ENCODE measurements at places on chromosomes 16 and 17.

DNA sequence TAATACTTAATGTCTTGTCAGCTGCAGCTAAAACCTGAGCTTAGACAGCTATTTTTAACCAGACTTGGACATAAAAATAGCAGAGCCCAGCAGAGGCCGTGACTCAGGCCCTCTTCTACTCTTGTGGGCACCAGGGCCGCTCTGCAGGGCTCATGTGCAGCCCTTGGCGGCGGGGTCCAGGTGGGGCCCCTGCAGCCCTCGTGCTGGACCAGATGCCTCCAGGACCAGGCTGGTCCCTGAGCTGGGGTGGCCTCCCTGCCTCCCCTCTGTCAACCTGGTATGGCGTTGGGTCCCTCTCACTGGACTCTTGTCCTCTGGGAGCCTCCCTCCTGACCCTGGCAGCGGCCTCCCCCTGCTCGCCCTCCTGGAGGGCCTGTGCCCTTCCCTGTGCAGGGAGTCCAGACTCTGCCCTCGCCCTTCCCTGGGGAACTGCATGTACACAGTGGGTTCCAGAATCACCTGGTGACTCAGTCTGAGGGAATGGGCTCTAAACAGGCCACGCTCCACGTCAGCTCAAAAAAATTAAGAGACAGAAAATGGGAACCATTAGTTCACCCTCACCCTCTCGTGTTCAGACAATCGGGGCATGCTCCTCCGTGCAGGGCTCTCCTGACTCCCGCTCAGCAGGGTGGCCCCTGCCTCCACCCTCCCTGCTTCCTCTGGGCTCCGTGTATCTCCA, 9.7 kb downstream of the CDK5R1 start:
- DNase-seq, result no peak

- DNase-seq, result no peak
Observed at GRCh38 chr16:53912155-53912554, 208.2 kb downstream of the FTO start.

- no peak for DNase-seq
Observed at GRCh38 chr17:35359398-35359797, 14.0 kb downstream of the SLFN11 start.

DNA sequence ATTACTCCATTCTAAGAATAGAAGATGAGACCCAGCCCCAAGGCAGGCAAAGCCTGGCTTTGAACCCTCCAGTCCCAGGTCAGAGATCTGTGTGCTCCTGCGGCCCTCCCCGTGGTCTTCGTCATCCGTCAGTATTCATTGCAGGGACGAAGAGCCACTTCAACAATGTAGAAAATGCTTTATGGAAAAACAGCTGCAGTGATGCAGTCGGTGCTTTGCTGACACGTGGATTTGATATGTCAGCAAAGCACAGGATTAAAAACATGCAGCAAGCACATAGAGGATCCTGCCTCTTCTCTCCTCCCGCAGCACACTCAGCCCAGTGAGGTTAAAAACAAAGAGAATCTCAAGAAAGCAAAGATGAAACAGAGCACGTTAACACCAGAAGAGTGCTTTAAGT, 117.1 kb upstream of the AXIN2 start:
- DNase-seq, result no peak

- no peak for DNase-seq
Observed at GRCh38 chr17:79944821-79945391, 90.8 kb downstream of the TBC1D16 start.

DNA sequence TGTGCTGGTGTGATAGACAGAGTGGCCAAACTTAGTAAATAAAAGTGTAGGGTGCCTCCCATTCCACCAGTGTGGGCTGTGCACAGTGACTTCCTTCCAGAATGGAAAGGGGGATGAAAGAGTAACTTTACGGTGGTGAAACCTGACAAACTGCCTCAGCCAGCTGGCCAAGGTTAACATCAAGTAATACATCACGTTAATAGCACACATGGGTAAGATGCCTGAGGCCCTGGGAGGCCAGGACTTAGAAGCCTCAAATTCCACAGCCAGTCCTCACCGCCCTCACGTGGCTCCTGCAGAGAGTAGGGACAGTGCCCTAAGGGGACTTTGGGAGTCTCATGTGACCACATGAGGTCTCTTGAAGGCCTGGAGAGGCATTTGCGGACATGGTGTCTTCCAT, 14.1 kb downstream of the RMI2 start:
- DNase-seq, result no peak

DNA sequence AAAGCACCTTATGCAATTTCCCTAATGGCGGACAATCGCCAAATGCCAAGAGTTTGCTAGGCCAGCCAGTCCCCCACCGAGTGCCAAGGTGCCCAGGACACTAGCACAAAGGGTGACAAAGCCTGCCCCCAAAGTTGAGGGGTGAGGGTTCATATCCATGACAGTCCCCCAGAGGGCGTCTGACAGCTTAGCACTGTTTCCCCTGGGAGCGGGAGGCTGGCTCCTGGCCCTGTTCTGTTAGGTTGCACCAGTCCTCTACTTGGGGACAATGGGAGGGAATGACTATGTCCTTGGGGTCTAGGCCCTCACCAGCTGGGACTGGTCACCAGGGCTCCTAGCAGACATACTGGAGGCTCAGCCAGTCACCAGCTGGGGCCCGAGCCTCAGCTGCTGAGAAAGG, 66.9 kb downstream of the MYO18A start:
- no peak for DNase-seq

GRCh38 chr17:77774182-77774581, 184.3 kb upstream of the TNRC6C start:
- DNase-seq, result no peak

- peak; percentile 70 for DNase-seq
Observed at GRCh38 chr16:62225675-62226074, 189.4 kb upstream of the CDH8 start.

DNA sequence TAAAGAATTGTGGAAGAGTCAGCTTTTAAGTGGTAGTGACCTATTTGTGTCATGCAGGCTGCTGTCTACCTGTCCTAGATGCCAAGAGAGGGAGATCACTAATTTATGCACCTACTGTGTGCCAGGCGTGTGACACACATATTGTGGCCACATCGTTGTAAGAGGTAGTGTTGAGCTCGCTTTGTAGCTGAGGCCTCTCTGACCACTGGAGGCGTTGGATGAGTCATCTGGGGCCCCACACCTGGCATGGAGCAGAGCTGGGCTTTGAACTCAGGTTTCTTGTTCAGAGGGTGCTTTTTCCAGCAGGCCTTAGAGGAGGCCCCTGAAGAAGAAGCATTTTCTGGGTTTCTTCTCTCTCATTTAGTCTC, 52.3 kb upstream of the LGALS9 start:
- no peak for DNase-seq

DNA sequence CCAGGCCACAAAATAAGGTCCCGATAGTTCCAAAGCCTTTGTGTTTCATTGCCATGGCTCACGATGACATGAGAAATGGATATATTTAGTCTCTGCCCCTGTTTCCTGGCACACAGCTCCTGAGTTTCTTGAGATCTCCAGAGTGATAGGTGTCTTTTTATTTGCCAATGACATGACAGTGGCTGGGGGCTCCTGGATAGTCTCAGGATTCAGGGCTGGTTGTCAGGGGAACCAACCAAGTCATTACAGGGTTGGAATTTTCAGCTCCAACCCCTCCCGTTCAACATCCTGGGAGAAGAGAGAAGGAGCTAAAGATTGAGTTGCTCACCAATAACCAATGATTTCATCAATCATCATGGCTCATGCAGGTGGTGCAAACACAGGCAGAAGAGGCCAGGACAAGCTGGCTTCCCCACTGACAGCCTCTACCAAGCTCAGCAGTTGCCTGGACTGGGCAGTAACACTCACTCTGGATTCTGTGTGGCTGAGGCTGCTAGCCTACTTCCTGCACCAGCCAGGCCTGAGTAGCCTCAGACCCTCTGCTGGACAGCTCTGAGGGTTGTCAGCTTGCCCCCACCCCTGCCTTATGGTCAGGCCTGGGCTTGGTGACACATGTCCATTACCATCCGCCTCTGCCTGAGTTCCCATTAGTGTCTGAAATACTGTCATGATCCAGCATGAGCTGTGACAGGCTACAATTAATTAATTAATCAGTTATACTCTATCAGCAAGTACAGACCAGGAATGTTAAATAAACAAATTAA, 534.4 kb upstream of the CDH5 start:
- no peak for DNase-seq

- no peak for DNase-seq
Observed at GRCh38 chr17:76560877-76561221, 21.0 kb downstream of the PRCD start.

DNA sequence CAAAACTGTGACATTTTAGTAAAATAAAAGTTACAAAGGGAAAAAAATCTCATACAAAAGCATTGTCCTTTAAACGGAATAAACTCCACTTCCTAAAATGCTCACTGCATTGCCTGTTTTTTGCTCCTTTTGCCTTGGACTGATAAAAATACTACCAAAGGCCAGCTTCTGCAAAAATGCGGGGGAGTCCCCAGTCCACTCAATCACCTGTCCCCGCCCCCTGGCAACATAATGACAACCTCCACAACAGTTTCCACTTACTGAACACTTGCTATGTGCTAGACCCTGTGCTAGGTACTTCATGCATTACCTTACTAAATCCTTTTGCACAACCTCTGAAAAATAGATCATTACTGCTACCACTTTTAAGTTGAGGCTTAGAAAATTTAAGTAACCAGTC, 172.7 kb upstream of the CCL2 start:
- DNase-seq, result no peak

GRCh38 chr16:88500255-88500661, 47.2 kb downstream of the ZFPM1 start:
- peak; percentile 72 for DNase-seq

GRCh38 chr17:42251115-42251514, 25.1 kb downstream of the STAT5B start:
- no peak for DNase-seq

GRCh38 chr16:69929480-69929879, 21.7 kb upstream of the CLEC18A start:
- no peak for DNase-seq

DNA sequence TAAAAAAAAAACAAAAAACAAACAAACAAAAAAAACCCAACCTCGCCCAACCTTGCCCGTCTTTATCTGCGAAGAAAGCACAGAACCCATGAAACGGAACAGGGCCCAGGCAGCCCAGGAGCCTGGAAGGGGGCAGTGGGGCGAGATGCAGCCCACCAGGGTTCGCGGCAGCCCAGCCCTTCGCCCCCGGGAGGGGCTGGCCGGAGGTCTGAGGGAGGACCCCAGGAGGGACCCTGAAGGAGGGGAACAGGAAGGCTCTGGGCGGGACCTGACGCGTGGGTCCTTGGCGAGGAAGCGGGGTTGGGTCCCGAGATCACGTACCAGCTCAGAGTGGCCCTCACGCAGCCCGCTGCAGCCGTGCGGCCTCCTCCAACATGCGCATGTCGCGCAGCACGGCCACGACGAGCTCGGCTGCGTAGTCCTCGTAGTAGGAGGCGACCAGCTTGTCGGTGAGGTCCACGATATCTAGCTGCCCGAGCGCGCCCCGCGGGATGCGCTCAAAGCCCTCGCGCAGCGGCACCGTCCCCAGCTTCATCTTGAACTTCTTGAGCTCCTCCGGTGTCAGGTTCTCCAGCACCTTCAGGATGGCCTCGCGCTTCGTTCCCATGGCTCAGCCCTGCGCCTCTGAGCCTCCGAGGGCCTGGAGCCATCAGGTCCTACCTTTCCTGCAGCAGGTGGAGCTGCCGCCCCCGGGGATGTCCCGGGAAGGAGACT, at the start of gene PYDC1:
Gene PYDC1, minus strand, starts transcription at position 714 of the 714 bp plus-strand sequence. Its CDS starts 107 bp downstream, at position 607.
- peak; percentile 47 for DNase-seq

- DNase-seq, result peak; percentile 52
Observed at GRCh38 chr16:55372792-55373488, 48.9 kb downstream of the IRX6 start.

GRCh38 chr17:10297691-10298090, 75.1 kb downstream of the MYH13 start:
- no peak for DNase-seq

GRCh38 chr16:10579965-10580882, at the start of gene EMP2:
TSS of gene EMP2 (minus strand) at chr16:10580598. CDS start at chr16:10547617, 32,981 bp downstream.
- DNase-seq, result peak; percentile 92

GRCh38 chr17:70132505-70132904, 36.8 kb upstream of the KCNJ2 start:
- no peak for DNase-seq

DNA sequence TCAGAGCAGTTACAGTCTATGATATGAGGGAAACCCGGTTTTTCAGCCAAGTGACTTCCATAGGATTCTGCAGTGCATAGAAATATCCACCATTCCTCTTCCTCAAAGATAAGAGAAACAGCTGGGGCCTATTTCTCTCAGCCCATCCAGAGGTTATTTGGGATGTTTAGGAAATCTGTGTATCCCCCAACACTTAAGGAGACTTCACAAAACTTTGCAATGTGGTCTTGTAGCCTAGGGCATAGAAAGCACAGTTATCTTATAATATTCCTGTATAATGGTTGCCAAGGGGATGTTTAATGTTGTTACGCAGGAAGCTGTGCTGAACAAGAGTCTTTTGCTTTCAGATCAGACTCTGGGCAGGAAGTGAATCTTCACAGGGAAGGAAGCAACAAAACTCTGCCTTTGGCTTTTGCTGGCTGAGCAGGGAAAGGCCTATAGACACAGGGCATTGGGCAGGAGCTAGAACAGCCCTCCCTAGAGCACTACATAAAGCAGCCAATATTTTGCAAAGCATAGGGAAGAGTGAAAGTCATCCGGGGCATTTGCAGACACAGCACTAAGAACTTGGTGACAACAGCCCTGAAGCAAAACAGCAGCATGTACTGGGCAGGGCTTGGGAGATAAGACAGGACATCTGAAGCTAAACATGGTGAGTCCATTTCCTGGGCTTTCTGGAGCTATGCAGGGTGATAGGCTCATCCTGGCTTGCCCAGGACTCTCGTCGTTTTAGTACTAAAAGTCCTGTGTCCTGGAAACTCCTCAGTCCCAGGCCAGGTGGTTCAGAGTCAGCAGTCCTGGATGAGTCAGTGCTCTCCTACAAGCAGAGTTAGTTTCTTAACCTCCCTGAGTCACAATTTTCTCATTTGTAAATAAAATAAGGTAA, 18.7 kb upstream of the BEAN1 start:
- DNase-seq, result peak; percentile 51

GRCh38 chr17:10053782-10054540, 144.4 kb downstream of the GAS7 start:
- DNase-seq, result no peak

GRCh38 chr16:4924593-4925292, 12.2 kb downstream of the PPL start:
- DNase-seq, result no peak

- peak; percentile 44 for DNase-seq
Observed at GRCh38 chr16:66521951-66522771, 27.8 kb downstream of the TK2 start.

DNA sequence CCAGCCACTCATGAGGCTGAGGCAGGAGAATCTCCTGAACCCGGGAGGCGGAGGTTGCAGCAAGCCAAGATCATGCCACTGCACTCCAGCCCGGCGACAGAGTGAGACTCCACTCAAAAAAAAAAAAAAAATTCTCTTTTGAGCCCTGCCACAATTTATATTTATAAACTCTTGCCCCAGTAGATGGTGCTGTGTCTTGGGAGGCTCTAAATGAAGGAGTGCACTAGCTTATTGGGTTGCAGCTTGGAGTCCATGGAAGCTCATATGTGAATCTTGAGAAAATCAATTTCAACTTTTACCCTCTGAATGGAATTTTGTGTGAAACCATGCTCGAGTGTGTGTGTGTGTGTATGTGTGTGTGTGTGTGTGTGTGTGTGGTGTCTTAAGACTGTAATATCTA, 420.1 kb downstream of the HS3ST4 start:
- no peak for DNase-seq

- DNase-seq, result no peak
Observed at GRCh38 chr16:87441886-87442580, 49.9 kb downstream of the MAP1LC3B start.

GRCh38 chr16:58378401-58378800, 13.9 kb upstream of the GINS3 start:
- no peak for DNase-seq
